ENCODE measurements at places on chromosomes 5 and 9. TPM values are rescaled to one million over a fixed set of nuclear protein-coding genes. Genes with fewer than 3 reads are reported as not detected.

Gene EQTN
- total RNA-seq, result not detected

Gene QSOX2
- 8.7 TPM for total RNA-seq

Gene GABRB2
- 0.25 TPM for total RNA-seq

Gene SLC45A2
- not detected for total RNA-seq

Gene HMMR
- total RNA-seq, result 0.72 TPM

Gene BAAT
- total RNA-seq, result not detected

Gene SHC3
- total RNA-seq, result 0.59 TPM

Gene TMEFF1
- not detected for total RNA-seq

Gene ARL14EPL
- not detected for total RNA-seq

Gene SUSD1
- total RNA-seq, result 6.8 TPM

Gene ARL15
- 20.5 TPM for total RNA-seq

Gene COL5A1
- 14.8 TPM for total RNA-seq

Gene FOXD4L5
- total RNA-seq, result not detected

Gene LCP2
- 7.1 TPM for total RNA-seq

Gene GFI1B
- total RNA-seq, result 0.25 TPM

Gene TBC1D9B
- total RNA-seq, result 37.1 TPM

Gene ALDOB
- 0.35 TPM for total RNA-seq

Gene RNF183
- not detected for total RNA-seq

Gene UAP1L1
- 12.6 TPM for total RNA-seq

Gene GABRA6
- not detected for total RNA-seq

Gene GARIN3
- not detected for total RNA-seq

Gene FOXD4L3
- total RNA-seq, result not detected

Gene NME5
- total RNA-seq, result 2.1 TPM

Gene CYFIP2
- total RNA-seq, result 33.3 TPM

Gene IRX2
- 3.1 TPM for total RNA-seq

Gene GKAP1
- 25.3 TPM for total RNA-seq

Gene IFNA4
- not detected for total RNA-seq

Gene GPSM1
- total RNA-seq, result 61.7 TPM

Gene BARHL1
- total RNA-seq, result not detected

Gene ST6GALNAC4
- 28.5 TPM for total RNA-seq

Gene NR2F1
- total RNA-seq, result 1.9 TPM

Gene FST
- total RNA-seq, result 3.2 TPM

Gene HMCN2
- total RNA-seq, result 7.3 TPM

Gene PCDH1
- total RNA-seq, result 17.2 TPM

Gene PCDHGC4
- 2.5 TPM for total RNA-seq

Gene GCNT4
- total RNA-seq, result 0.17 TPM

Gene CDO1
- 5.4 TPM for total RNA-seq

Gene NMUR2
- 0.20 TPM for total RNA-seq

Gene SLC25A2
- total RNA-seq, result not detected

Gene IFNK
- not detected for total RNA-seq

Gene CDC20B
- total RNA-seq, result not detected

Gene SLC36A3
- total RNA-seq, result not detected

Gene PCDHGA12
- 5.1 TPM for total RNA-seq

Gene TDRD7
- 8.8 TPM for total RNA-seq

Gene ZNF883
- 4.3 TPM for total RNA-seq

Gene EIF4EBP3
- total RNA-seq, result 18.2 TPM

Gene SIT1
- 0.32 TPM for total RNA-seq

Gene CDX1
- not detected for total RNA-seq

Gene DMRT3
- total RNA-seq, result not detected

Gene CMBL
- 48.6 TPM for total RNA-seq

Gene PITX1
- not detected for total RNA-seq
